GM23338 (cell line): ENCODE measurements at places on chromosomes 4 and X.
A peak's percentile ranks its signal among the peaks of the same experiment; 100 is the strongest.

- peak; percentile 2 for DNase-seq
These were observed 217.9 kb downstream of the ARAP2 start for GRCh38 chr4:36026348-36026880.

DNA sequence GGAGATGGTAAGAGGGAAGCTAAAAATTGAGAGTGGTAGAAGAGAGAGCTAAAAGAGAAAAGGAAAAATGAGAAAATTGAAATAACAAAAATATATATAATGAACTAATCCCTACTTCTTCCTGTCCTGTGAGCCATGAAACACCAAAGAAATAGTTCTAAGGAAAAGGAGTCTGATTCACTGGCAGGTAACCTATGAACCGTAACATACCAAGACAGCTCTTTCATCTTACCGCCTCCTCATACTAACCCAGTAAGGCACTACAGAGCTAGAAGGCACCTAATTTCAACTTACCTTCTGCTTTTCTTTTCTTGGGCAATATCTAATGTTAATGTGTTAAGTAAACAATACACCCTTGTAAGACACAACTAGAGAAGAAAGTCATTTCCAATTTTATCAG lies 297.7 kb upstream of the DIAPH2 start:
- DNase-seq, result no peak

GRCh38 chrX:12026481-12026880 lies 111.8 kb upstream of the FRMPD4 start:
- DNase-seq, result no peak

DNA sequence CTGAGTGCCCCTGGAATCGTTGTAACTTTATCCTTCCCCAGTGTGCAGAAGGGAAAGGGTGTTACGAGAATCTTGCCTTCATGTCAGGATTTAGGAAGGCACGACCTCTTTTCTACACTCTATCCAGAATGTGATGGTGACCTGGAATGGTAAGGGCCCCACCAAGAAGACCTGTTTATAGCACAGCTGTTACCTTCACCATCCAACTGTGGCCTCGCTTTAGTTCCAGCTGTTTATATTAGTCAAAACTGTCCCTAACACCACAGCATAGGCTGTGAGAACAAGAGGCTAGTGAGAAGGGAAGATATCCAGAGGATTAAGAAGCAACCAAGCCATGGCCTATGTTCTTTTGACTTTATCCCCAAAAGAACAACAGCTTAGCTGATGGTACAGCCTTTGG lies 28.0 kb downstream of the ARX start:
- no peak for DNase-seq

- no peak for DNase-seq
These were observed 85.9 kb downstream of the REPS2 start for GRCh38 chrX:17032351-17032750.

DNA sequence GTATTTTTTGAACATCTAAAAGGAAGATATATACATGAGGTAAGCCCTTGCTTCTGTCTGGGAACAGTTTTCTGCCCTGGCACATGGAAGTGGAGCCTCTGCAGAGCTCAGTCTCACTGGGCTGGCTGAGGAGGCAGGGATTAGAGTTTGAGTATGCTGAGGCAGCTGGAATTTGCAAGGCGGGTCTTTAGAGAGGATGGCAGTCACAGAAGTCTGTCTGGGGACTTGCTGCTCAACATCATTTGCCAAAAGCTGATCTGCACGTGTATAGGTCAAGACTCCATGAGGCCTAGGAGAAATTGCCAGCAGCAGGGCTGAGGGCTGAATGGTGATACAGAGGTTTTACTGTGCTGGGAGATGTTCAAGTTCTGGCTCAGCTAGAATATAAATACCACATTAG lies 163.6 kb upstream of the ANK2 start:
- DNase-seq, result peak; percentile 23

DNA sequence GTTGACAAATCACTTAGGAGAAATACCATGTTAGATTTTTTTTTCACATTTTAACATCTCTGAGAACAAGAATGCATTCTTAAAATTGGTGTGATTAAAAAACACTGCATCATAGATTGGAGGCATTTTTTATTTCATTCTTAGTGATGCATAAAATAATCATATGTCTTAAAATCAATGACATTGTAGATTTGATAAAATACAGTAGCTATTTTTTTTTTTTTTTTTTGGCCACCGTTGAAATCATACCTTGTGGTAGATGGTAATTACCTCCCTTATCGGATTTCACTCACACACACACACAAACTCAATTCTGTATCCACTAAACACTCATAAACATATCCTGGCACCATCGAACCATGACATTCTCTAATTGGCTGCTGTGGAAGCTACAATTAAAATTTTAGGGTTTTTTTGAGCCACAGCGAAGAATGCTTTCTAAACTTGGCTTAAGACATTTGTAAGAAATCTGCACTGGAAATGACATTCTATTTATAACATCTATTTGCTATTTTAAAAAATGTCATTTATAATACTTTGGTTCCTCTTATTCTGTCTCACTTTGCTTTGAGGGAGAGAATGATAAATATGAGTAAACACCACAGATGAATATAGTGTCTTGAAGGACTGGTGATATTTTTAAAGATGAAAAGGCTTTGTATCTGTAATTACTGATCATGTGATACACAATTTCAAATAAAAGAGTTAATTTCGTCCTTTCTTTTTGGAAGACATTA lies 60.1 kb downstream of the CCSER1 start:
- no peak for DNase-seq

GRCh38 chr4:102625232-102625930 lies 124.2 kb downstream of the NFKB1 start:
- peak; percentile 52 for DNase-seq

GRCh38 chr4:142236268-142236667 lies 599.9 kb downstream of the IL15 start:
- DNase-seq, result no peak

GRCh38 chrX:15930585-15930984 lies 76.0 kb upstream of the AP1S2 start:
- DNase-seq, result peak; percentile 64

DNA sequence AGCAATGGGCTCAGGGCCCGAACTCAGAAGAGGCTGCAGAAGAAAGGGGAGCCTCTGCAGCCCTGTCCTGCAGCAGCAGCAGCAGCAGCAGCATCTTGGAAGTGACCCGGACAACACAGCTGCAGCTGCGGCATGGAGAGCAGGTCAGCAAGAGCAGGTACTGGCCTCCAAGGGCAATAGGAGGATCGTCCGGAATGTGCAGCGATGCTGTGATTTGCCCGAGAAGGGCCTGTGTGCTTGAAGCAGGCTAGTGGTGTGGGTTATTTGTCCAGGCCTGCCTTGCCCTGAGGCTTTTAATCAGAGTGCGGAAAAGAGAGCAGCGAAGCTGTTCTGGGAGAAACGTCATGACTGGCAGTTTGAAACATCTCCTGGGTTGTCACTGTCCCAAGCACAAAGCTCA lies 126.0 kb downstream of the F11 start:
- DNase-seq, result no peak

DNA sequence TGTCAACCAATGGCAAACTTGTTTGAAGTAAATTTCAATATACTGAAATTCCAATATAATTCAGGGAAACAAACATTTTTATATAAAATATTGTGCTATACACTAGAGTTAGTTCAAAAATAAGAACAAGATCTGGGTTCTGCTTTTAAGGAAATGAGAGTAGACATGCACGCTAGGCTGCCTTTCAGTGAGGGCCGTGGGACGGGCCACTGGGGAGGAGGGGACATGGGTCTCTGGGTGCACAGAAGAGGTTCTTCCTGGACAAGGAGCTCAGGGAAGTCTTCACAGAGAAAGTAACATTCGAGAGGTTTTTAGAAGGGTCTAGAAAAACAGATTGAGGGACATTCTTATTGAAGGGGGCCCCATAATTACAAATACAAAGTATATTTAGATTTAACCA lies 64.4 kb downstream of the SHROOM3 start:
- DNase-seq, result no peak

DNA sequence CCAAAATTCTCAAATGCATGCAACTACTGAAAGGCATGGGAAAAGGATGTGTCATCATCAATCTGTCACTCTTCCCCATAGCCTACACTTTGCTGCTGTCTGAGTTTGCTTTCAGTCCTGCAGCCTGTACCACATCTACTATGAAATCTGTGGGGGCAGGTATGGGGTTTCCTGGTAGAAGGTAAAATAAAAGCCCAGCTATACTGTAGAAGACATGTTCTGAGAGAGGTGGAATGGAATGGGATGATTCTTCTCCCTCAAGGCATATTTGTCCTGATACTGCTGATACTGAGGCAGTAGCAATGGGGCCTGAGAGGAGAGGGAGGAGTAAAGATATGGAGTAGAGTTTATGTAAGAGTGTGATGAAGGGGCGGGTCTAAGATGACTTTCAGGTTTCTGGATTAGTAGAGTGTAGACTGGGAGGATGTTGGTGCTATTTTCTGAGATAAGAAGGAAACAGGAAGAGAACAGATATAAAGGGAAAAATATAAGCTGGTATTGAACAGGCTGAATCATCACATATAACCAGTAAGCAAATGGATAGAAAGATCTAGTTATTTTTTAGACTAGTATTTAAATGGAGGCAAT lies 38.7 kb upstream of the GYPA start:
- no peak for DNase-seq
